GM23248 (cell line): ENCODE measurements at places on chromosomes 11 and 22.

GRCh38 chr11:36027731-36028130 lies 83.9 kb downstream of the LDLRAD3 start:
- DNase-seq = no peak

- DNase-seq = peak; percentile 62
Observed at GRCh38 chr11:102680945-102681344, 24.6 kb downstream of the MMP27 start.

GRCh38 chr11:25737071-25737675 lies 594.8 kb upstream of the ANO3 start:
- no peak for DNase-seq

GRCh38 chr11:69002570-69003231 lies 10.3 kb downstream of the MRGPRF start:
- DNase-seq = no peak

DNA sequence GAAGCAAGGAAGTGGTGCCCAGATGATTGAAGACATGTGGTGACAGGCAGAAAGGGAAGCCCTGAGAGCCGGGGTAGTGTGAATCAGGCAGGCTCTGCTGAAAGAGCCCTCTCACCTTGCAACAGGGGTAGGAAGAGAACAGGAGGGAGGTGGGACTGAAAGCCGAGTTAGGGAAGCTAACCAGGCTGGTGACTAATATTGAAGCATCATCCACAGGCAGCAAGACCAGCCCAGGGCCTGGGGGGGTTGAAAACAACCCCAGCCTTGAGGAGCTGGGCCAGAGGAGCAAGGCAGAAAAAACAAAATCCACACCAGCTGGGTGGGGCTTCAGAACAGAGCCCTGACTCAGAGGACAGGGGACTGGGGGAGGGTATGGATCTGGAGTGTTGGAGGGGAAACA lies 35.0 kb upstream of the CRTAM start:
- peak; percentile 92 for DNase-seq

DNA sequence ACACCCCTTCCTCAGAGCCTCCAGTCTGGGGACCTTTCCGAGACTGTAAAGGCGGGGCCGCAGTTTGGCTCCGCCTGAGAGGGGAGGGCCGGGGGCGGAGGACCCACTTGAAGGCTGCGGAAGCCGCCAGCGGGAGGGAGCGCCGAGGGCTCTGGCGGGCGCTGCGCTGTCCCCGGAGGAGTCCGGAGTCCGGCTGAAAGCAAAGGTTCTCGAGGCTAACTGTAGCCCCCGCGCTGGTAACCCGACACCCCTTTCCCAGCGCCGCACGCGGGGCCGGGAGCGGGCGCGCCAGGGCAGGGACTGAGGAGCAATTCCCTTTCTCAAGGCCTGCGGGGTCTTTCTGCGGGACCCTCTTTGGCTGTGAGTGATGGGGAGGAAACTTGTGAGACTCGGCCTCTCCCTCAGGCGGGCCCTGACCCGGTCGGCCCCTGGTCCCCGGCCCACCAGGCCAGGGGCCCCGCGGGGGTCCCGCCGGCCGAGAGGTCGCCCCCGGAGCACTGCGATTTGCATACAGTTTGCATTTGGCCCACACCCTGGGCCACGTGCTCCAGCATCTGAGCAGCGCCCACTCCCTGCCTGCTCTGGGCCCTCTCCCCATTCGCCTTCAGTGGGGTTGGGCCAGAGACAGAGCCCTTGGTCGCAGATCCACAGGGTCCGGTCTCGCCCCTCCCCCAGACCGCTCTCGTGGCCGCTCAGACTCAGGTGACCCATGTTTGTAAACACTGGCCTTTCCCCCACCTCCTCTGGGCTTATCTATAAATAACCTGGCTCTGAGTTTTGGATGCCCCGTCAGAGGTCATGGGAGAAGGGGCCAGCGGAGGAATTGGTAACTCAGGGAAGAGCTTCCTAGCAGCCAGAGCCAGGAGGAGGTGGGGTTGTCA lies 519 bp upstream of the ART5 start:
- DNase-seq = peak; percentile 69

GRCh38 chr22:24494528-24495364 lies at the start of gene UPB1:
Gene UPB1 (plus strand): TSS chr22:24495332. CDS start chr22:24495404, 72 bp downstream.
- DNase-seq = no peak

DNA sequence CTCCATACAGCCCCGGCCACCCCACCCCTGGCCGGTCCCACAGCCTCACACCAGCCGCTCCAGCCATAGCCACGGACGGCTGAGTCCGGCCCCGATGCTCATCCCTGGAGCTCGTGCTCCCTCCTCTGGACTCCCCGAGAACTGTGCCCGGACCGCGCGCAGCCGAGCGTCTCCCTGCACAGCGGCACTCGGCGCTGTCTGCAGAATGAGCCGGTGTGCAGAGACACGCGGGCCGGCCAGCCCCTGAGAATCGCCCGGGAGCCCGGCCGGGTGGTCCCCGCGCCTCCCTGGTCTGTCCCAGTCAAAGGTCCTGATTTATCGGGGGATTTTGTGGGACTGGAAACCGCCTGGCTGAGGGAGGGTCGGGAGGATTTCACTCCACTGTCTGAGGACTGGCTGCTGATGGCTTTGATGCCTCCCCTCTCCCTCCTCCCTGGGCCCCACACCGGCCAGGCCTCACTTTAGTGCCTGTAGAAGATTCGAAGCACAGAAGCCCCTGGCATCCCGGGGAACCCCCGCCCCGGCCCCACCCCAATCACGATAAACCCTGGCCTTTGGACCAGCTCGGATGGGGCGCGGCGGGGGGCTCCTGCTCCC lies 102.7 kb downstream of the BRD1 start:
- DNase-seq = peak; percentile 67

DNA sequence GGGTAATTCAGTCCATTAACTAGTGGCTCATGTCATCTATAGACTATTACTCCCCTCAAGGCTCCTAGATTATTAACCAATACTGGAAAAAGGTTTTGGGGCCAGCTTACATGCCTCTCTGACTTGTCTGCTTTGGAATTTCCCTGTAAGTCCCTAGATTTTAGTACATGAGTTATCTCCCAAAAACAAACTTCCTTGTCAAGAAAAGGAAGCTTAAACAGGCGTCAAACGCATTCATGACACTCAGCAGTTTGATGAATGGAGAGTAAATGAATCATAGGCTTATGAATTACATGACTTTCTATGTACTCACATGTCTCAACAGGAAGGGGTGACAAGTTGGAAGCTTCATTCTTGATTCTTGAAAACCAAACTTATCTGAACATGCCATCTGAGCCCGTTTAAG lies 70.8 kb downstream of the BLID start:
- peak; percentile 85 for DNase-seq

- no peak for DNase-seq
Observed at GRCh38 chr22:45968003-45968650, 8.8 kb downstream of the WNT7B start.

DNA sequence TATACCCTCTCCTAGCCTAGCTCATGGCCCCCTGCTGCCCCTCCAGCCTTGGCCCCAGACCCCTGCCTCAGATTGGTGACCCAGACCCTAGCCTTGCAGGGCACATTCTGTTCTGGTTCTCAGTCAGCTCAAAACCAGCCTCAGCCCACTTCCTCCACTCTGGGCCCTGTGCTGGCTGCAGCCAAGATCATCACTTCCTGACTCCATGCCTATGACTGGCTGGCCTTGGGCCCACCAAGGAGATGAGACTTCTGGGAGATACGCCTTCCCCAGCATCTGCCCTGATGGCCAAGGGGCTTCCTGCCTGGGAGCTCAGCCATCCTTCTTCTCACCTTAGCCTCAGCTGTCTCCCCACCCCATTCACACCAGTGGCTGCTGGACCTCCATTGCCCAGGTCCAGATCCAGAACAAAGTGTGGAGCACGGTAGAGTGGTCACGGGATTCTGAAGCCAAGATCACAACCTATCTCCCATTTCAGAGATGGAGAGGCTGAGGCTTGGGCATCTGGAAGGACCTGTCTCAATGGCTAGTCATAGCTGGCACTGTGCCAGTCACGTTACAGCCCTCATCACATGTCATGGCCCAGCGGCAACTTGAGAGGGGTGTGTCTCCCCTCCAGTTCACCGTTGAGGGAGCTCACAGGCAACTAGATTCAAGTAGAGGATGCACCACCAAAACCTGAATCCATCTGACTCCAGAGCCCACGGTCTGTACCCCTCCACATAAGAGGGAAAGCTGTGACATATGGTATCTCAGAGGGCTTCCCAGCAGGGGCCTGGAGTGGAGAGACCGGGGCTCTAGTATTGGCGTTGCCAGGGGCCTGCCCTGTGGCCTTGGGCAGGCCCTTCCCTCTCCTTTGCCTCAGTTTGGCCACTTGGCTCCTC lies 43.0 kb upstream of the KLHL35 start:
- DNase-seq = peak; percentile 46

DNA sequence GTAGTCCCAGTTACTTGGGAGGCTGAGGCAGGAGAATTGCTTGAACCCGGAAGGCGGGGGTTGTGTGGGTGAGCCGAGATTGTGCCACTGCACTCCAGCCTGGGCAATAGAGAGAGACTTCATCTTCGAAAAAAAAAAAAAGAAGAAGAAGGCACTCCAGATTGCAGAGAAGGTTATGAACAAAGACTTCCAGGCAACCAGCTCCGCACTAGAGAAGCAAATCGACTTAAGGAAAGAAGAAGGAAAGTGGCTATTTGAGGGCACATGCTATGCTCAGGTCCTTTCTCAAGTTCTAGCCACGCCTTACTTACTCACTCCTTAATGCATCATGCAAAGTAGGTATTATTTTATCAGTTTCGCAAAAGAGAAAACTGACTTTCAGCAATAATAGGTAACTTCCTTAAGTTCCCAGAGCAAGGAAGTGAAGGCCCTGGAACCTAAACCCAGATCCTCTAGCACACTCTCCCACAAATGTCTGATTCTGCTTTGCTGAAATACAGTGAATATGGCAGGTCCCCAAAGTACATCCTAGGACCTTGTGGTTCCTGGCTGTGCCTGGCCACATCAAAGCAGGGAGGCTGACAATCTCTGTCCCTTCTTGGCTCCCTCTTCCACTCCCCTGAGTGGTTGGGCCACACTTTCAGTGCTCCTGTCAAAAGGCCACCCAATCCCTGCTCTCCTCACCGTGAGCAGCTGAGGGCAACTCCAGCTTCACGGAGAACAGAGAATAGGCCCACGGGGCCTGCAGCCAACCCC lies 14.2 kb downstream of the CD3E start:
- no peak for DNase-seq

GRCh38 chr11:534396-535209 lies 773 bp downstream of the HRAS start:
- DNase-seq = peak; percentile 66

GRCh38 chr11:123569393-123569792 lies 85.0 kb downstream of the SCN3B start:
- no peak for DNase-seq

DNA sequence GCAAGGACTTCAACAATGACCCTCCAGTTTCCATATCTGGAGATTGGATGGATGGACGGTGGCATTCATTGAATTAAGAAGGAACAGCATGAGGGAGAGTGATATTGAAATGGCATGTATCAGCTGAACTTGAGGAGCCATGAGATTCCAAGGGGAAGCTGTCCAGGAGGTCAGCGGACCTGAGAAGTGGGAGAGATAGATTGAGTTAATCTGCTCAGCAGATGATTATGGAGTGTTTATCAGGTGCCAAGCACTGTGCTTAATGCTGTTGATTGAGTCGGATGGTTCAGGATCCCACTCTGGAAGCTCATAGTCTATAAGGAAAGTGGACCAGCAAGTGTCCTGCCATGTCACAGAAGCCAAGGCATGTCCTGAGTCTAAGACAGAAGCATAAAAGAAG lies 581.3 kb downstream of the INSC start:
- DNase-seq = no peak
